ENCODE measurements at places on chromosomes 4 and X. TPM values are rescaled to one million over a fixed set of nuclear protein-coding genes. Genes with fewer than 3 reads are reported as not detected.

The GPR34 gene
- 0.88 TPM for total RNA-seq

DNA sequence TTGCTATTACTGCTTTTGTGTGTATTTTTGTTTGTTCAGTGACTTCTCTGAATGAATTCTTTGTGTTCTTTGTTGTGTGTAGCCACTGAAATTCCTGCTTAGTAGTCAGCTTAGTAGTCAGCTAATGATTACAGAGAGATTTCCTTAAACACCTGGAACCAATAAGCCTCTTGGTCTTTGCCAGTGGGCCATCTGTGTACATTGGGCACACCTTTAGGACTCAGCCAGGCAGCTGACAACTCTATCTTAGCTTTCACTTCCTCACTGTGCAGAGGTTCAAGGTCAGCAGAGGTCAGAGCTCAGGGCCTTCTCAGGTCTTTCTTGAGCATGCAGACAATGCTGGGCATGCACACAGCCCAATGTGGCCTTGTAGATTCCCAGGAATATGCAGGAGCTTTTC, 59.3 kb downstream of the RWDD4 start:
- DNase-seq = no peak
- H3K4me1 ChIP-seq = peaks cover 20% of the 10 kb centered on the region
- no peak overlapping the region for H3K27ac ChIP-seq
- H3K27me3 ChIP-seq = no peaks in the 10 kb centered on the region
- H3K4me3 ChIP-seq = no peak overlapping the region
- no peaks in the 10 kb centered on the region for H3K36me3 ChIP-seq

GRCh38 chr4:38610966-38611431, 53.0 kb upstream of the KLF3 start:
- no peaks in the 10 kb centered on the region for H3K36me3 ChIP-seq
- DNase-seq = no peak
- H3K4me1 ChIP-seq = peaks cover 17% of the 10 kb centered on the region
- H3K4me3 ChIP-seq = no peak overlapping the region
- no peaks in the 10 kb centered on the region for H3K27me3 ChIP-seq
- H3K27ac ChIP-seq = peak overlapping the region; percentile 7

GRCh38 chr4:1978741-1979476, 29.9 kb downstream of the NELFA start:
- DNase-seq = no peak
- no peaks in the 10 kb centered on the region for H3K36me3 ChIP-seq
- H3K4me1 ChIP-seq = no peaks in the 10 kb centered on the region
- H3K27ac ChIP-seq = no peak overlapping the region
- no peaks in the 10 kb centered on the region for H3K27me3 ChIP-seq
- H3K4me3 ChIP-seq = no peak overlapping the region
